ENCODE measurements at places on chromosomes 4 and X.

GRCh38 chr4:153294631-153295030, 49.9 kb upstream of the MND1 start:
- DNase-seq, result no peak

- no peak for DNase-seq
These were observed 44.9 kb upstream of the PRSS48 start for GRCh38 chr4:151231915-151232595.

DNA sequence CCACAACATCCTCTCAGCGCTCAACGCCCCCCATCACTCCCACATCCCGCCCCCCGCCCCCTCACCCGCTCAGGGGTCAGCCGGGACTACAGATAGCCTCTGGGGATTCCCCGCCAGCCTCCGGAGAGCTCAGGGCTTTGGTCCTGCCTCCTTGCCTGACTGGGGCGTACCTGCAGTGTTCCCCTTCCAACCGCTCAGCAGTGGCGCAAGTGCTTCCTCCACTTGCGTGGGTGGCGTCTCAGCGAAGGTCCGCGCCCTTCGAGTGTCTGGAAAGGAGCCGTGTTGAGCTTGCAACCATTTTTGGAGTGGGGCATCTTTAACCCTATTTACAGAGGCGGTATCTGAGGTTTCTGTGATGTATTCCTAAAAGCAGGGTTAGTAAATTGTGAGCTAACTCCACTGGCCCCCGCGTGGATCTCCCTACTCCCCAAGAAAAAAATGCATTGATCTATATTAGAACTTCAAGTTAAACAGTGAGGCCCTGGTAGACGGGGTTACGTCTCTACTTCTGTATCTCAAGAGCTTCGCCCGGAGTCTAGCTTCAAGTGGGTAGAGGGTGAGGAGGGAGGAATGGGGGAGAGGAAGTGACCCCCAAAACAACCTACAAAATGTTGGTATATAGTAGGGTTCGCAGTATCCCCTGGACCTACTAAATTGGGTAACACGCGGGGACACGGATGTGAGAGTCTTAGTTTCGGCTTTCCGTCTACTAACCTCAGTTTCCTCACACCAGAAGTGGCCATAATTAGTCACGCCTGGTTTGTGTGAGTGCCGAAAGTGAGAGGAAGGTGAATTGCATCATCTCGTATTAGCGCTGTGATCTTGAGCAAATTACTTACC, 16.1 kb downstream of the NKX3-2 start:
- no peak for DNase-seq

- no peak for DNase-seq
These were observed 29.6 kb upstream of the KCNE5 start for GRCh38 chrX:109654516-109655109.

- DNase-seq, result no peak
These were observed 130.3 kb downstream of the GUCY2F start for GRCh38 chrX:109351557-109351956.

DNA sequence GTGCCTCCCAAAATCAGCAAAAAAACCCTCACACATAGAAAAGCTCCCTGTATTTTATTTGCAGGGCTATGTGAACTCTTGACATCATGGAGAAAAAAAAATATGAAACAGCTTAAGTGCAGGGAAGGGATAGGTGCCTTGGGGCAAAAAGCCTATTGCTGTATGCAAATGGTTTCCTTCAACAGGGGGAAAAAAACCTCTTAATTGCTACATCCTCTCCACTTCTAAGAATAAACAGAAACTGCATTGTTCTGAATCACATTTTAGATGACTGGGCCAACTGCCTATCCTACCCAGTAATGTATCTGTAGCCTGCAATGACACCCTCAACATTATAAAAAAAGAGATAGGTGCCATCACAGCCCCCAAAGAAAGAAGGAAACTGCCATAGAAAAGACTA, 229.4 kb upstream of the GALNTL6 start:
- no peak for DNase-seq

DNA sequence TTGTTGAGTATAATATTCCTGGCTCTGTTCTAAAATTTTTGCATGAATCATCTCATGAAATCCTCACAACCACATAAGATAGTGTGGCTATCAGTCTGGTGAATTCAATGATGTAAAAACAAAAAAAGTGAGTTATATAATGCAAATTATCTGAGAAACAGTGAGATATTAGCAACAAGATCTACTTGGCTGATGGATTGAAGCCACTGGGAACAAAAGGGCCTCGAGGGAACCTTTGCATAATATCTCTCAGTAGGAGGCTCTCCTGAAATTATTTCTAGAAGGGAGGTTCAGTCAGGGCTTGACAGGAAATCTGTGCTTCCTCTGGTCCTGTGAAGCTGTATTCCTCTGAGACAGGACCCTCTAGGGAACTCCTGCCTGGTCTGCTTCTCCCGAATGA, 30.1 kb upstream of the NUP54 start:
- no peak for DNase-seq

DNA sequence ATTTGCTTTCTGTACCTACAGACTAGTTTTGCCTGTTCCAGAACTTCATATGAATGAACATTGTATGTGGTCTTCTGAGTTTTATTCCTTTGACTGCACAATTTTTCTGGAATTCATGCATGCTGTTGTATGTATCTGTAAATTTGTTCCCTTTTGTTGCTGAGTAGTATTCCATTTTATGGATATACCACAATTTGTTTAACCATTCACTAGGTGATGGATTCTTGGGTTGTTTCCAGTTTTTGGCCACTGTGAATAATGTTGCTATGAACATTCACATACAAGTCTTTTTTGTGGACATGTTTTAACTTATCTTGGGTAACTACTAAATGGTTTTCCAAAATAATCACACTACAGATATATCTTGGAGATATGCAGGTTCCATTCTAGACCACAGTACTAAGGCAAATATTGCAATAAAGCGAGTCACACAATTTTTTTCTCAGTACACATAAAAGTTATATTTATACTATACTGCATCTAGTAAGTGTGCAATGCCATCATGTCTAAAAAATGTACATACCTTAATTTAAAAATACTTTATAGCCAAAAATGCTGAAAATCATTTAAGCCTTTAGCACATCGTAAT, 58.7 kb downstream of the TSPAN5 start:
- no peak for DNase-seq

DNA sequence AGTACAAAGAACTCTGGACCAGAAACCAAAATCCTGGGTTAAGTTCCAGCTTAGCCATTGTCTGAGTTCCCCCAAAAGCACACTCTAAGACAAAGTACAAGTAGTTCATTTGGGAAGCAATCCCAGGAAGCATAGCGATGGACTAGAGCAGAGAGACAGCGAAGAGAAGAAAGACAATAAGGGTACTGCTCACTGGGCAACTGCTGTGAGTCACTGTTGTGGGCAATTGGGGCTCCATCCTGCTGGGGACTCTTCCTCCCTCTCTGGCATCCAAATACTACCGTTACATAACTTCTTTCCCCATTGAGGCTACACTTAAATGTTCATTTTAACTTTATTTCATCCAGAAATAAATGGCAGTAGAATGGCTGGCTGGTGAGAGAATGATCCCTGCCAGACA, 14.1 kb downstream of the SRPX start:
- no peak for DNase-seq

- DNase-seq, result no peak
These were observed 910.4 kb upstream of the PCDH10 start for GRCh38 chr4:132238697-132239096.

GRCh38 chr4:89283226-89284009, 24.2 kb downstream of the GPRIN3 start:
- DNase-seq, result no peak

DNA sequence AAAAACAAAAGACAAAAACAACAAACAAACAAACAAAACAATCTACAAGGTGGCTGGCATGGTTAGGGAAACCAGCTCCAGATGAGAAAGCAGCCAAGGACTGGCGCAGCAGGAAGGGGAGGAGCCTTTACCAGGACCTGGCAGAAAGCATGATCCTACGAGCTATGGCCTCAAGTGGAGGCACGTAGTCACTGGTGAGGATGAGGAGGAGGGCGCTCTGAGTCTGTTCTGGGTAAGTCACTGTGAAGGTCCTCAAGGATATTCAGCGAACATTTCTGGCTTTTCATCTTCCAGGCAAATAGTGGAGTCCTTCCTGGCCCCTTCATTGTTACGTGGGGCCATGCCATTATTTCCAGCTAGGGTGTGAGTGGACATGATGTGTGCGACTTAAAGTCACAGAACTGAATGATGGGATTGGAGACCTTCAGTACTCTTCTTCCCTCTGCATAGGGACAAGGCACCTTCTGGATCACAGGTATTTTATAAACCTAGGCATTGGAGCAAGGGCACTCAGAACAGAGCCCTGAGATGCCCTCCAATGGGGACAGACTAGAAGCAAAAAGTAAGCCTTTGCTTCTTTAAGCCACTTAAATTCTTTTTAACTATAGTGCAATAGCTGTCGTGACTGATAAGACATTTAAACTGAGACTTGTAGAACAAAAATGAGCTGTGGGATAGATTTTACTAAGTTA, 771.3 kb downstream of the RAB28 start:
- no peak for DNase-seq

DNA sequence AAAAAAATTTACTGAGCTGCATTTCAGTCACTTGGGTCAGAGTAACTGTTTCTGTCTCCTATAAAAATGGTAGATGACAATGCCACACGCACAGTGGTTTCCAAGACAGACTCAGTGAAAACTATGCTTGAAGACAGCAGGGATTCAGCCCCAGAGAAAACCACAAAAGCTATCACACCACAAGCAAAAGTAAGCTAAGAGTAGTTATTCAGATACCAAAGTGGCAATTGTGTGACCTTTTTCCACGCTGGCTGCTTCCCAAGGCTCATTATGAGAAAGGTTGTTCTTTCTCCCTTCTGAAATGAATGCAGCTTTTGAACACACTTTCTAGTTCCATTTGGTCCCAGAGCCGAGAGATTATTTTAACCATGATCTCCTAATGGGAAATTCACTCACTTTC, 46.4 kb upstream of the GPM6B start:
- no peak for DNase-seq

DNA sequence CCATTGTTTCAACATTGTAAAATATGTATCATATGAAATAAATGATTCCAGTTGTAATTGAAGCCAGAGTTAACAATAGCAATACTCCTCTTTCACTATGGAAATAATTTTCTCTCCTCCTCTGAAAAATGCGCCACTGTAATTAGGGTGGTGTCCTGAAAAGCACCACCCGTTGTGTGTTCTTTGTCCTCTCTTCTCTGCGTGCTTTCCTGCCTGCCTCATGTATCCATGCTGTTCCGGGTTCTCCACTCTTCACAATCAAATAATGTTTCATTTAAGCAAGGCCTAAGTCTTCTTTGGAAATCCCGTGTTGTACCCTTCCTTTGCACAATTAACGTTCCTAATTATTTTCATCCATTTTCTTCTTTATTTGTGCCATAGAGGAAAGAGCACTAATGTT, 293.3 kb downstream of the ADGRL3 start:
- DNase-seq, result no peak

- DNase-seq, result no peak
These were observed 12.9 kb upstream of the ZCCHC4 start for GRCh38 chr4:25299476-25300203.

DNA sequence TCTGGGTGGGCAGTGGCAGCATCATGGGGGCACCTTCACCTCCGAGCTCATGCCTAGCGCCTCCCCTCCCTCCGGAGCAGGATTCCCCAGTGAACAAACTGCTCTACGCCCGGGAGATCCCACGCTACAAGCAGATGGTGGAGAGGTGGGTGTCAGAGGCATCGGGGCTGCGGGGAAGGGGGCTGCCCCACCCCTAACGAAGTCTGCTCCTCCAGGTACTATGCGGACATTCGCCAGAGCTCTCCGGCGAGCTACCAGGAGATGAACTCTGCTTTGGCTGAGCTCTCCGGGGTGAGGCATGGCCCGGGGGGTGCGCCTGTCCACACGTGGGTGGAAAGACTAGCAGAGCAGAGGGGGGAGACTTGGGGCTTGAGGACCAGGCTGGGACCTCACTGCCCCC, 2.7 kb upstream of the SRPK3 start:
- DNase-seq, result no peak

GRCh38 chrX:93874554-93874953, 200.5 kb downstream of the FAM133A start:
- no peak for DNase-seq

GRCh38 chrX:136204571-136204970, 46.6 kb downstream of the MAP7D3 start:
- DNase-seq, result no peak

DNA sequence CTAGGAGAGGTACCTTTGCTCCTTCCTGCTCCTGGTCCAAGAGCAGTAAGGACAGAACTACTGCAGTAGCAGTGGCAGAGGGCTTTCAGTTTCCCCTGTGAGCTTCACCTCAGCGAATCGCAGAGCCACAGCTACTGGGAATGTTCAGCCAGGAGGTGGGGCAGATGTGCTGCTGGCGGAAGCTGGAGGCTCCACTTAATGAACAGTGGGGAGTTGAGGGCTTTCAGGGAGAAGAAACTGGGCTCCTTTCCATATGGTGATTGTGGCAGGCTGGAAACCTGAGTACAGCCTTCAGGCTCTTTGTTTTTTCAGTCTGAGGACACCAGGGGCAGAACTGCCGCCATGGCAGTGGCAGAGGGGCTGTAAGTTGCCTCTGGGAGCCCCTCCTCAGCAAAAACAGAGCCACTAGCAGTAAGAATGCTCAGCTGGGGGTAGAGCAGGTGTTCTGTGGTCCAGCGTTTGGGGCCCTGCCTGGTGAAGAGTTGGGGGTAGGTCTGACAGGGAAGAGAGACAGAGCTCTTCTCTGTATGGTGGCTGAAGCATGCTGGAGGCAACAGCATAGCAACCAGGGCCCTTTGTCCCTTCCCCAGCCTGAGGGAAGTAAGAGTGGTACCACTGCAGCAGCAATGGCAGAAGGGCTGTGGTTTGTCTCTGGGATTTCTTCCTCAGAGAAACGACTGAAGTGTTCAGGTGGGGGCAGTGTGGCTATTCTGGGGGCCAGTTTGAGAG, 106.0 kb upstream of the GRXCR1 start:
- no peak for DNase-seq

- DNase-seq, result no peak
These were observed 43.2 kb downstream of the FANCB start for GRCh38 chrX:14829643-14830042.

- no peak for DNase-seq
These were observed 52.0 kb downstream of the SEC24D start for GRCh38 chr4:118783887-118784286.

- no peak for DNase-seq
These were observed 26.4 kb downstream of the MTMR1 start for GRCh38 chrX:150719621-150720020.

GRCh38 chr4:172919269-172919668, 249.3 kb upstream of the GALNT7 start:
- DNase-seq, result no peak

DNA sequence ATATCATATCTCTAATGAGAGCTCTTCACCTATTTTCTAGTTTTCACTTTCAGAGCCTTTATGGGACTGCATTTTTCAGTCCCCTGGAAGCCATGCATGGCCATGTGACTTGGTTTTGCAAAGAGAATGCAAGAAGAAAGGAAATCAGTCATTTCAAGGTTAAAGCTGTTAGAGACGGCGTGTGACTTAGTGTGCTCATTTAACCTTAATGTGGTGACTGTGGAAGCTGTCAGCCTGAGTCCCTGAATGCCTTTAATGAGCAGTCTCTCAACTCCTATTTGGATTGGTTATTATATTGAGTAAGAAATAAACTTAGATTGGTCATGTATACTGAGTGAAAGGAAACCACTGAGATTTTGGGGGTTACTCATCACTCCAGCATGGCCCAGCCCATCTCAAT, 212.7 kb downstream of the KCNIP4 start:
- DNase-seq, result no peak

GRCh38 chrX:44948406-44948805, 75.4 kb downstream of the KDM6A start:
- DNase-seq, result no peak

Measured in hematopoietic multipotent progenitor cell treated with erythropoietin and hydrocortisone succinate and interleukin-3 and kit ligand, for 17 days (in vitro differentiated cells).